ENCODE measurements at places on chromosomes 6 and 20. TPM values are rescaled to one million over a fixed set of nuclear protein-coding genes. Genes with fewer than 3 reads are reported as not detected.
A peak's percentile ranks its signal among the peaks of the same experiment; 100 is the strongest.

GRCh38 chr6:25056130-25056529 is 120.4 kb upstream of the RIPOR2 start:
- DNase-seq, result no peak

DNA sequence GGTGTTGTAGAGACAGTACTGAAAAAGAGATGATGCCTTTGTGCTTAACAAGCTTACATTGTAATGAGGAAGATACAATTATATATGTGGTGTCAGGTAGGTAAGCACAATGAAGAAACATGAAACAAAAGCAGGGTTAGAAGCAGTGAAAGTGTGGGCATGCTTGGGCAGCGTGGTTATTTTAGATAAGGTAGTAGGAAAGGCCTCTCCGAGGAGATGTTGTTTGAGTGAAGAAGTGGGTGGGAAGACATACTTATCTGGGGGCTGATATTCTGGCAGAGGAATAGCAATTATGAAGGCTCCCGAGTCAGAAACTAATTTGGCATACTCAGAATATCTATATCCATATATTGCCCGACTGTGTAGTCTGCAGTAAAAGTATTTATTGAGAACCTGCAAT is 4.7 kb downstream of the CDKAL1 start:
- no peak for DNase-seq

- DNase-seq, result no peak
These were observed 137.2 kb upstream of the PRND start for GRCh38 chr20:4584510-4584909.

DNA sequence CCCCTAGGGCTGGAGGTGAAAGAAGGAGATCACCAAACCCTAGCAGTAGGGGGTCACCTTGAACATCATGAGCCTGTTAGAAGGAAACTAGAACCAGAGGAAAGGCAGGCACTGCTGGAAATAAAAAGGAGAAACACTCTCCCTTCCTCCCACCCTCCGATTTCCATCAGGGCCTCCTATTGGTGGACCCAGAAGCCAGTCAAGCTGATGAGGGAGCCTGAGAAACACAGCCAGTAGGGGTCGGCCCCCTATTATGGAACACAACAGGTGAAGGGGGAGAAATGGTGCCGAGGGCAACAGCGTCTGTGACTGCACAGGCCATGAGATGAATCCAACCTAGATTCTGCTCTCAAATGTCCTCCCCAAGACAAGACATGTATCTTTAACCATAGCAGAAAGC is 156.1 kb upstream of the LRFN2 start:
- no peak for DNase-seq

DNA sequence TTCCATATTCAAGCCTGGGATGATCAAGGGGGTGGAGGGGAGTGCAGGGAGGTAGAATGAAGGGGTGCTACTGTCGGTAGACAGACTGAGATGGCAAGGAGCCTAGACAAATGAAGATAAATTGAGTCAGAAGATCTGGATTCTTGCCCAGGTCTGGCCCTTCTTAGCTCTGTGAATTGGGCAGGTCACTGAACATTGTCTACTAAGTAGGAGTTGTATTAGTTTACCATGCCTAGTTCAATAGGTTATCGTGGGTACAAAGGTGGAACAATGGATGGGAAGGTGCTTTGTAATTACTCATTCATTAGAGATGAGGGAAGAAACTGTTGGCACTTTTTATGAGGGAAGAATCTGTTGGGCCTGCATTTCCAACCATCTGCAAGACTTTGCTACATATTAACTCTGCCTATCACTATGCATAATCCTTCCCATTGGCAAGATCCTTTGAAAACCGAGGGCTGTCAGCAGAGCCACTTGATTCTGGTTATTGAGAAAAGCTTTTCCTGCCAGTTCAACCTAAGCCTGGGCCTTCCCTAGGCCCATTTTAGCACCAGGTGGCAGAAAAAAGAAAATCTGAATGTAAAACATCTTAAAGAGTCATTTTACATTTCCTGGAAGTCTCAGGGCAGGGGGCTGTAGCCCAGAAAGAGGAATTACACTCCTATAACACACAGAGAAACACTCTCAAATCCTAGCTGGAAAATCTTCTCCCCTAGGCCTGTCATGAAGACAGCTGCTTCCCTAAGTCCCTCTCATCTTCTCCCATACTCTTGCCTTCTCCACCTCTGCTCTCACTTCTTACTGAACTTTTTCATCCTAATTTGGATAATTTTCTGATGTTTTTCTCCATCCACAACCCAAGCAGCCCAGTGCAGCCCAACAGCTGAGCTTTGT is 103.5 kb downstream of the CD24 start:
- DNase-seq, result peak; percentile 66

DNA sequence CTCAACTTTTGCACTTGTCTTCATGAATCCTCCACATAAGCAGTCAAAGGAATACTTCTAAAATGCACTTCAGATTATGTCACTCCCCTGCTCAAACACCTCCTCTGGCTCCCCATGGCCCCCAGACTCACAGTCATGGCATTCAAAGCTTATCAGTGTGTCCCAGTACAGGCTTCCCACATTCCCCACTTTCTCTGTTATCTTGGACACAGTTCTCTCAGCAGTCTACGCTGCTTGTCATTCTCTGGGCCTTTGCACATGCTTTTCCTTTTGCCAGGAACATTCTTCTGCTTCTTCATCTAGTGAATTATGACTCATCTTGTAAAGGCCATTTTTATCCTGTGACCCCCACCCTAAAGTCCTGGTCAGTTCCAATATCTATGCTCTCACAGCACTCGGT is 31.8 kb downstream of the SLC13A3 start:
- no peak for DNase-seq

DNA sequence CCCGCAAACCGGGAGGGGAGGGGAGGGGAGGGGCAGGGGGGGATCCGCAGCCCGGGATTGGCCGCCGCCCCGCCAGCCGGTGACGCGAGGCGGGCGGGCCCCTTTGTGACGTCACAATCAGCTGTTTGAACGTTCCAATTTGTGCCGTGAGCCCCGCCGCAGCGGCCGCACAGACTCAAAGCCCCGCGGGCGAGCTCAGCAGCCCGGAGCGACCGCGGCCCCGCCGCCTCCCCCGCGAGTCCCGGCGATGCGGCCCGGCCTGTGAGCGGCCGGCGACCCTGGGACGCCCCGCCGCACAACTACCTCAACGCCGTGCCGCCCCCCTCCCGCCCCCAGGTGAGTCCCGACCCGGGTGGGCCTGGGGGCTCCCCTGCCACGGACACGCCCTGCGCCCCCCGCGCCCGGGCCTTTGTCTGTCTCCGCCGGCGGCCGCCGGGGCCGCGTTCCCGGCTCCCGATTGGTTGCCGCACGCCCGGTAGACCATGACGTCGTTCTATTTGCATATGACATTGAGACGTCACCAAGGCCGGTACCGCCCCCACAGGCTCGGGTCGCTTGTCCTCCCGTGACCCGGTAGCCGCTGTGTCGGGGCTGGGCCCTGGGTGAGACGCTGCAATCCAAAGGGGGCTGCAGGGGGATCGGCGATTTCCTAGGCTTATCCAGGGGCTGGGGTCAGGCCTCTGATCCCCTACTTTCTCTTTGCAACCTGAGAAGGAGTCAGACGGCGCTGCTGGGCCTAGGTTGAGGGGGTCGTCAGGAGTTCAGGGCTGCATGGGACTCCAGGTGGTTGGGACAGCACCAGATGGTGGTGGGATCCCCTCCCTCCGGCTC is at the start of gene TP53INP2:
TP53INP2 (plus strand) TSS at position 168 of the 831 bp plus-strand sequence. CDS start 4,396 bp downstream, outside the sequence.
- peak; percentile 83 for DNase-seq

DNA sequence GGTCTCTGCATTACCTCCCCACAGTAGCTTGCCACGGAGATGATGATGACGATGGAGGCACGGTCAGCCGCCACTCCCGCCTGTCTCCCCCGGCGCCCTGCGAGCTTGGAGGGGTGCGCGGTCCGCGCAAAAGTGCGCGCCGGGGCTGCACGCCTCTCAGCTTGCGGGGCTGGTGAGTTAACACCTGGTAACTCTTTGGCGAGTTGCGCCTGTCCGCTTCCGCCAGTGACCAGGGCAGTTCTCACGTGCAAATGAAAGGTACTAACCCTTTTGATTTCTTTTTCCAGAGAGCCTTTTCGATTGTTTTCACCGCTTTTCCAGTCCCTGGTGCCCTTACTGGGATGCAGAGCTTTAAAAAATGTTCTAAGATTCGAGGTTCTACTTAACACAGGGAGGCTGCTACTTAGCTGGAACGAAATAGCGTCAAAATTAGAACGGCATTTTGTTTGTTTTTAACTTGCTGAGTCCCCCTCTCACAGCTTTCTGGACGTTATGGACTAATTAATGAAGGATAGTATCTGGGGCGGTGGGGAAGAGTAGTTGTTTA is 6.2 kb downstream of the GRIK2 start:
- DNase-seq, result no peak

- DNase-seq, result no peak
These were observed 12.6 kb downstream of the AAR2 start for GRCh38 chr20:36248836-36249235.

- DNase-seq, result no peak
These were observed 144.5 kb downstream of the MAP3K7 start for GRCh38 chr6:90442366-90442765.

GRCh38 chr6:11732036-11732631 is 46.5 kb downstream of the ADTRP start:
- peak; percentile 75 for DNase-seq

- no peak for DNase-seq
These were observed 2.4 kb upstream of the SYCP2L start for GRCh38 chr6:10884245-10884972.

DNA sequence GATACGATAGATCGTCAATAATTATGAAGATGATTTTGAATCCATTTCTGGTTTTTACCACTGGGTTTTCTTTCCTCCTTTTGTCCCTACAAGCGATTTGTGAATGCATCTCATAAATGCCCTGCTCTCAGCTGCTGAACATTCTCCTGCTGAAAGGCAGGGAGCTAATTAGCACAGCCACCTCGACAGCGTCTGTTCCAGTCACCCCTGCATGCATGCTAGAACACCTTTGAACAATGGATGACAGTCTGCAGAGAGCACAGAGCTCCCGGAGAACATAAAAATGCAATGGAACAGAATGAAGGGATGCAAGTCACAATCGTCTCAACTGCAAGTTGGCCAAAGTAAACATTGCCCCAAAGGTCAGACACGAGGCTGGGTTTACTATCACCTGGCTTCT is 105.8 kb downstream of the SLC35B3 start:
- DNase-seq, result no peak

DNA sequence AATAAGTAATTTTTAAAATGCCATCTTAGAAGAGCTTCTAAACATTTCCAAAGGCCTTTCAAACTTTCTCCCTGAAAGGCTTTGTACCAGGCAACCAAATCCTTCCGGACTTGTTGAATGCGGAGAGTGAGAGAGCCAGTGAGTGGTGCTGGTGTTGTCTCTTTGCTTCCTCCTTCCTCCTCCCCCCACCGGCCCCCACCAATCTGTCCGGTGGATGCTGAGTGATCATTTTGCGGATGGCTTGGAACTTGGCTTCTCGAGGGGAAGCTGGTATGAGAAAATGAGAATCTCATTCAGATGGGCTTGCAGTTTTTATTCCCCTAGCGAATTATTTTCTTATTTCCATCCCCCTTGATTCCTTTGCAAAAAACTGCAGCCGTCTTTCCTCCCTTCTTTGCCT is 97.3 kb downstream of the ANKRD60 start:
- DNase-seq, result peak; percentile 79

GRCh38 chr6:38542031-38542430 is 97.7 kb downstream of the BTBD9 start:
- DNase-seq, result no peak

DNA sequence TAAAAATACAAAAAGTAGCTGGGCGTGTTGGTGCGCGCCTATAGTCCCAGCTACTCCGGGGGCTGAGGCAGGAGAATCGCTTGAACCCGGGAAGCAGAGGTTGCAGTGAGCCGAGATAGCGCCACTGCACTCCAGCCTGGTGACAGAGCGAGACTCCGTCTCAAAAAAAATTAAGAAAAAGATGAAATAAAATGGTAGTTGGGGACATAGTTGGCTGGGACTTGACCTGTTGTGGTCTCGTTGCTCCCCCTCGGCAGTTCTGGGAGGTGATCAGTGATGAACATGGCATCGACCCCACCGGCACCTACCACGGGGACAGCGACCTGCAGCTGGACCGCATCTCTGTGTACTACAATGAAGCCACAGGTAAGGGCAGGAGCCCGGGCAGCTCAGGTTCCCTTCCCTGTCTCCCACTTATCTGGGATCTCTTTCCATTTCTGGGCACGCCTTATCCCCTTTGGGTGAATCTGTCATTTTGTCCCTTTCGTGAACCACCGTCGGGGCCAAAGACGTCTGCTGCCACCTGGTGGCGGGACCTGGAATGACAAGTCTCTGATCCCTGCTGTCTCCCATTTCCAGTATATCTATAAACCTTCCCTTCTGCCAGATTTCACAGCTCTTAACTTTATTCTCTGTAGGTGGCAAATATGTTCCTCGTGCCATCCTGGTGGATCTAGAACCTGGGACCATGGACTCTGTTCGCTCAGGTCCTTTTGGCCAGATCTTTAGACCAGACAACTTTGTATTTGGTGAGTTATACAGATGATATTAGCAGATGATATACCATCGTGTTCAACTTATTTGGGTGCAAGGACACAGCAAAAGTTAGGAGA is 2.3 kb downstream of the TUBB start:
- peak; percentile 83 for DNase-seq

DNA sequence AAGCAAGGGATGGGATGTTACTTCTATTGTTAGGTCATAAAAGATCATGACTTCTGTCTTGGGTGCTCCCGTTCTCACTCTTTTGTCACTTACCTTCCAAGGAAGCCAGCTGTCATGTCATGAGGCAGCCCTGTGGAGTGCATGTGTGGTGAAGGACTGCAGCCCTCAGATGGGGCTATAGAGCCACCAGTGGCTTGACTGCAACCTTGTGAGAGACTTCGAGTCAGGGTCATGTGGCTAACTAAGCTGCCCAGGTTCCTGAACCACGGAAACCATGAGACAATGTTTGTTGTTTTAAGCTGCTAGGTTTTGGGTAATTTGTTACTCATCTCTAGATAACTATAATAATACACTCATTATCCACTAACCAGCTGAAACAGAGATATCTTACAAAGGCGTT is 477.1 kb downstream of the BTBD3 start:
- peak; percentile 80 for DNase-seq

Gene RIN2
- total RNA-seq, result 10.6 TPM

Gene TP53TG5
- not detected for total RNA-seq

Gene NKX2-2
- 3.7 TPM for total RNA-seq

Gene FOXC1
- 7.0 TPM for total RNA-seq

Gene MYLK4
- total RNA-seq, result 0.39 TPM

All from Daoy (cell line).